ENCODE measurements at places on chromosomes 5 and 9.

DNA sequence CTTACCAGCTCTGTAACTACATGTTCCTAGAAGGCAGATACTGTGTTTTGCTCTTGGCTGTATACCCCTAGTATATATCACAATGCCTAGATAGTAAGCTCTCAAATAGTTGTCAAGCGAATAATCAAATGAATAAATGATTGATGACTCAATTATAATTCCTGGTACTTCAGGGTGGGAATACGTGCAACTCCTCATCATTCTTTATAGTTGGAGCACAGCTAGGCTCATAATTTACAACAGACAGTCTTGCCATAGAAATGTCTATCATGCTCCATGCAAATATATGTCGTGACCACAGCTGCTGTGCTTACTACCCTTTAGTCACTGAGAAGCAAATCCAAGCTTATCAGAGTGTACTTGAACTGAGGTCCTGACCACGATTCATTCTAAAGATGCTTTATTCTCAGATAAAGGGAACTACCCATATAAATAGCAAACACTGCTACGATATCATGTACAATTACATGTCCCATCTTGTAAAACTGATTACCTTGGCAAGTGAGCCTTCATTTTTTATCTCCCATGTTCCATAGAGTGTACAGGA, 52.1 kb downstream of the STRBP start:
- no peak for DNase-seq

DNA sequence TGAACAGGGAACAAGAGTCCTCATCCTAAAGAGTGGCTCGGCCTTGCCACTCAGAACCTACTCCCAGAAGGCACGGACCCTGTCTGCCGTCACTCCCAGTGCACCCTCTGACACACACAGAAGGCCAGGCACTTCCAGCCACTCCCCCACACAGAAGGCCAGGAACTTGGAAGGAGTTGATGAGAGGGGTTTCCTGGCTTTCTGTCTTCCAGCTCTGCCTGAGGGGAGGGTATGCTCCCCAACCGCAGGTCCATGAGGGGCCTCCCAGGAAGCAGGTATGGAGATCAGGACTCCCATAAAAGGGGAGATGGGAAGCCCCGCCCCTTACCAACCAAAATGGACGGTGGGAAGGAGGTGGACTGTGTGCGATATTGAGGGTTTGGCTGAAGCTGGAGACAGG, 247.6 kb upstream of the IRX4 start:
- no peak for DNase-seq

- DNase-seq: no peak
Measured at GRCh38 chr9:129382281-129383018, 204.4 kb upstream of the IER5L start.

GRCh38 chr5:115184770-115185169, 15.1 kb upstream of the TRIM36 start:
- DNase-seq: no peak

DNA sequence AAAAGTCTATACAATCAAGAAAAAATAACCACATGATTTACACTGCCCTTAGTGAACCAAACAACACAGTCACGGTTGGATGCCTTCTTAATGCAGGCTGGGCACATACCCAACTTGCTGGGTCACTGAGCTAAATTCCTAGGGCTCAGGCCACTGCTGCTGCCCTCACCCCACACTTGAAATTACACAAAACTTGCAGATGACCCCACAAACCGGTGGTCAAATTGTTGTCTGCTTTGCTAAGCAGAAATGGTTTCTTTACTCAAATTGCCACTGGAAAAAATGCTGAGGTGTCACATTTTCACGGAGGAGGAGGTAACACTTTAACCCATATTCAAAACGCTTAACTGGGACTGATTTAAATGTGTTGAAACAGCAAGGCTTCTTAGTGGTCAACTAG, 62.4 kb downstream of the HMHB1 start:
- no peak for DNase-seq

DNA sequence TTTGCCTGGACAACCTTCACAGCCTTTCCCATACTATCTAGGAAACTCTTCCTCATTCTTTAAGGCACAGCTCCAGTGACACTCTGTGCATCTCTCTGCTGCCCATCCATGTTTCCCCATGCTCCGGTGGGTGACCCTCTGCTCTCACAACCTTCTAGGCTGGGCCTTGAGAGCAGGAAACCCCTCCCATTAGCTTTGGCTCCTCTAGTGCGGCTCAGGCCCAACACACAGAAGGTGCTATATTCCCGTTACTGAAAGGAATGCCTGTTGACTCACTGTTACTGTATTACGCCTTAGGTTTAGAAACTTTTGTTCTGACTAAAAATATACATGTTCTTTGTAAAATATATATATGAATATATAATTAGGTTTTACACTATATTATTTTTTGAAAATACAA, 8.1 kb upstream of the CCL28 start:
- DNase-seq: no peak

DNA sequence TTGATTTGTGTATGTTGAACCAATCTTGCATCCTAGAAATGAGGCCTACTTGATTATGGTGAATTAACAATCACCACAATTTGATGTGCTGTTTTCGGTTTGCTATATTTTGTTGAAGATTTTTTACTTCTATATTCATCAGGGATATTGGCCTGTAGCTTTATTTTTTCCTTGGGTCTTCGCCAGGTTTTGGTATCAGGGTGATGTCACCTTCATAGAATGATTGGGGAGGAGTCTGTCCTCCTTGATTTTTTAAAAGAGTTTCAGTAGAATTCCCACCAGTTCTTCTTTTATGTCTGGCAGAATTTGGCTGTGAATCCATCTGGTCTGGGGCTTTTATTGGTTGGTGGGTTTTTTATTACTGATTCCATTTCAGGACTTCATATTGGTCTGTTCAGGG, 115.2 kb downstream of the CPLANE1 start:
- DNase-seq: no peak

- DNase-seq: no peak
Measured at GRCh38 chr9:126633881-126634558, 20.3 kb downstream of the LMX1B start.

DNA sequence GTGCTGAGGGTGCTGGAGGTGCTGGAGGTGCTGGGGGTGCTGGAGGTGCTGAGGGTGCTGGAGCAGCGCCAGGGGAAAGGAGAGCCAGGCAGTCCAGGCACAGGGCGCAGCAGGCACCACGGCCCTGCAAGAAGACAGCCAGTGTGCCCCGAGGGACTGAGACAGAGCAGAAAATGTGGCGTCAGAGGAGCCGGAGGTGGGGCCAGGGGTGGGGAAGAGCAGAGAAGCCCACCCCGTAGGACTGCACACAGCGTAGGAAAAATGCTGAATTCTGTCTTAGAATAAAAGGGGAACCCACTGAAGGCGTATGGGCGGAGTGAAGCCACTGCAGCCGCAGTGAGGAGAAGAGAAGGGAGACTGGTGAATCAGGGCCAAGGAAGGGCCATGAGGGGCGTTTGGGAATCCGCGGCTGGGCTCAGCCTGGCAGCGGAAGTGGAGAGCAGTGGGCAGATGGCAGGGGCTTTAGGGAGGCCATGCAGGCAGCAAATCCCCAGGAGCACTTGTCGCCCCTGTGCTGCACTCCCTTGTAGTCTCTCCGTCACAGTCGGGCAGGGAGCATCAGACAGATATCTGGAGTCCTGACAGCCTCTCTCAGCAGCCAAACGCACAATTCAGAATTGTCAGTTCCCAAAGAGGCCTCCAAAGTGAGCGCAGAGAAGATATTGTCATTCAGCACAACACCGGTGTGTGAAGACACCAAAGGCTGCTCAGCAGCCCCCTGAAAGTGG, 35.9 kb upstream of the LECT2 start:
- no peak for DNase-seq

DNA sequence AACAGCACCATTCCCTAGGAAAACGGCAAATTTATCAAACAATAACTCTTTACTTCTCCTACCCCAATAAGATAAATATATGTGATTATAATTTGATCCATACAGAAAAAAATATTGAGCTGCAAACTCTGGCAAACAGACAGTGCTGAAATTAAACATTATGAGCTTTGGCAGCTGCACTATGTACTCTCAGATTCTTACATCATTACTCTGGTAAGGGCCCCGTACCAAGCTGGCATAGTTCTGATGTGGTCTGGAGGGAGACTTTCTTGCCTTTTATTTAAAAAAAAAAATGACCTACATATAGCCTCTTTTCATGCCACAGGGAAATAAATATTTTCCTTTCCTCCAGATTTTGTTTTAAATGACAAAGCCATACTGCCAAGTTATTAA, 95.0 kb downstream of the NR6A1 start:
- no peak for DNase-seq

DNA sequence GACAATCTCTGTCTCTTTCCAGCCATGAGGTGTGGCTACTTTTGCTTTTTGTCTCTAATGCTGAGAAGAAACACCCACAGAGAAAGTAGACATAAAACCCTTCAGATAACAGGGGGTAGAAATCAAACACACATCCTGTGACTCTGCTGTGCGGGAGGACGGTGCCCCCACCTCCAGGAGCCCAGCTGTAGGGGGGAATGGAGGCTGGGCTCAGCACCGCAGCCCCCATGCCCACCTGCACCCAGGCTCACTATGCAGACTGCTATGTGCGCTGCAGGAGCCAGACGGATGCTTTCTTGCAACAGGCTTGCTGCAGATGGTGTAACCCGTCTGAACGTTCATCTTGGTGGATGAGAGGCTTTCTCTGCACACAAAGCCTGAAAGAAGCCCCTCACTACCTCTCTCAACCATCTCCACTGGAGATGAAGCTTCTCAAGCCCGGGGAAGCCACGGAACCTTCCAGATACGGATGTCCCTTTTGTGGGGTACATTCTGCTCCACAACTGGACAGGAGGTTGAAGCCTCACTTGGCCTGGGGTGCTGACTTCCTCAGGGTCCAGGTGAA, 207.2 kb downstream of the GADD45G start:
- DNase-seq: no peak

- peak; percentile 48 for DNase-seq
Measured at GRCh38 chr9:33166231-33167083, 679 bp downstream of the B4GALT1 start.

GRCh38 chr5:126965061-126965475, 65.3 kb downstream of the MARCHF3 start:
- DNase-seq: no peak
